ENCODE measurements at places on chromosomes 2 and 18. TPM values are rescaled to one million over a fixed set of nuclear protein-coding genes. Genes with fewer than 3 reads are reported as not detected.

GRCh38 chr2:42141687-42142546 is 27.2 kb upstream of the EML4 start:
- DNase-seq = peak; percentile 73

GRCh38 chr2:1020206-1020605 is 69.6 kb downstream of the SNTG2 start:
- DNase-seq = no peak

DNA sequence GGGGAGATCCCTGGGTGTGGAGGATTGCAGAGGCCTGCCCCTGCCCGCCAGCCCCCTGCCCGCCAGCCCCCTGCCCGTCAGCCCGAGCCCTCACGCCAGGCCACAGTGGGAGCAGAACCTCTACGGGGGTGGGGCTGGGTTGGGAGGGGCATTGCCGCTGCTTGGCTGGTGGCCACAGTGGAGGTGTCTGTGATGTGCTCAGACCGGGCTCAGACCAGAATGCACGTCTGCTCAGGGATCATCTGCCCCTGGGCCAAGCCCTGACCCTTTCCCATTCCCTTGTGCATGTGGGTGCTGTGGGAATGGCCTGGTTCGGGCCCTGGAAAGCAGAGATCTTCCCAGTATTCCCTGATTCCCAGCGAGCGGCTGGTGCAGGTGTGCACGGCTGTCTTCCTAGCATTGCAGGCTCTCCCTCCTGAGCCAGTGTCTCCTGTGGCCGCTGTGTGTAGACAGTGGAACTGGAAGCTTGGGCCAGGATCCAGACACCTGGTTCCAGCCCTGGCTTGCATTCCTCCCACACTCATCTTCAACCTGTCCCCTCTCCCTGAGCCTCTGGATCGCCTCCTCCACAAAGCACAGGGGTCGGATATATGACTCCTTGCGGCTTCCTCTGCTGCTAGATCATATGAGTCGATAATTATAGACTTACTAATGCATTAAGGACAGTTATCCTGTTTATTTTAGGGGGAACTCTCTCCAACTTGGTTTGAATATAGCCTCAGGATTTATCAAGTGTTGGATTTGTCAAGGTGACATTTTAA is 161.6 kb downstream of the LDLRAD4 start:
- no peak for DNase-seq

DNA sequence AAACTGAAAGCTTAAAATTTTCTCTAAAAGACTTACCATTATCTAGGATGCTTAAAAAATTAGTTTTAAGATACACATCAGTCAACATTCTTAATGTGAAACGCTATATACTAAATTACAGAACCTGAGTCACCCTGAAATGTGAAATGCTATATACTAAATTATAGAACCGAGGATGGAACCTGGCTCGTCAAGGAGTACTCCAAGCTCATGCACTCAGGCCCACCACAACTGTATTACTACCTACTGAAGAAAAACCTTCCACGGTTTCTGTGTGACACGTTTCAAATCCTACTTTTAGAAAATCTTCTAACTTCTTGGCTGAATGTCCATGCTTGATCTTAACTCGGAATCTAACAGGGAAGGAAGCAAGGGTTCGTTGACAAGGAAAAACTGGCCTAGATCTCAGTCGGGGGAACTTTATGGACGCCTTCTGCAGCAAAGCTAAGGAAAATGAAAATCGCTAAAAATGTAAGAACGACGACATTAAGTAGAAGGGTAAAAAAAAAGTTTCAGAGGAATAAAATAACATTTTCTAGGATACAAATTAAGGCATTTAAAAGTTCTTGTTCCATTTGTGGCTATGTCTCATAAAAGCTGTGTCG is 1.4 kb downstream of the PRKD3 start:
- DNase-seq = no peak

- peak; percentile 30 for DNase-seq
Observed at GRCh38 chr2:44362207-44363015, 664 bp downstream of the CAMKMT start.

DNA sequence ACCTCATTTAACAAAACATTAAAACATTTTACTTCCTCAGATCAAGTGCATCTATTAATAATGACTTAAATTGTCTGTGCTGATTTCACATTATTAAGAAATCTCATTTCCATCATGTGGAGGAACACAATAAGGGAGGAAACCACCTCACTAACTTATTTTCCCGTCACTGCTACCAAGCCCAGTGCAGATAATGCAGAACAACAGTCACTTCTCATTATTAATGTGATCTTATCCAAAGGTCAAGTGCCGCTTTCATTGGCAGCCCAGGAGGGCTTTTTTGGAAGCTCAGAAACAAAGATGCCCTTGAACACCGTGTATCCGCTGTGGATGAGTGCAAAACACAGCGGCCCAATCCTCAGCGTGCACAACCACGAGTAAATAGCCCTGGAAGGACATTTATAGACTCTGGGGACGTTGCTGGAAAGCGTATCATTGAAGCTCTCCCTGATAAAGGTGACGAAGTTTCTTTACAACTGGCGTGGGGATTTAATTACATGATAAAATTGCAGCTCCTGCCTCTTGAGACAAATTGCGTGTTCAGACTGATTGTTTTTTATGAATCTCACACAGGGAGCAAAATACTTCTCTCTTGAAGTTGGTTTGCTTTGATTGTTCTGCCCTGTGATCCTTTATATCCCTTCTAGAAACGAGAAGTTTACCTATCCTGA is 13.2 kb downstream of the ASB18 start:
- DNase-seq = peak; percentile 67

GRCh38 chr18:62118328-62118727 is 68.5 kb downstream of the PIGN start:
- DNase-seq = no peak

GRCh38 chr18:21265971-21266673 is 24.1 kb downstream of the GREB1L start:
- no peak for DNase-seq

GRCh38 chr2:164868563-164869419 is 27.2 kb upstream of the COBLL1 start:
- DNase-seq = no peak

GRCh38 chr2:239781454-239781853 is 243.7 kb downstream of the NDUFA10 start:
- DNase-seq = no peak

DNA sequence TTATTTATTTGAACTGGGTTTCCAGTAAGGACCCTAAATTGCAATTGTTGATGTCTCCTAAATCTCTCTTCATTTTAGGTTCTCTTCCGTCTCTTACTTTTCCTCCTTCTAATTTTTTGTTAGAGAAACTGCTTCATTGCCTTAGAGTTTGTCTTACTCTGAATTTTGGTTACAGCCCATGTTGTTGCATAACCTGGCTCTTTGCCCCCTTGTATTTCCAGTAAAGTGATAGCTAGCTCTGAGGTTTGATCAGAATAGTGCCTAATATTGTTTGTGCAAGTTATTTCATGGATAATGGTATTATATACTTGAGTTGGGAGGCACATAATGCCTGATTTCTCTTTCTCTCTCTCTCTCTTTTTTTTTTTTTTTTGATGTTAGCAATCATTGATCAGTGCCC is 71.8 kb downstream of the MGAT5 start:
- DNase-seq = no peak

GRCh38 chr2:4962419-4962818 is 729.8 kb upstream of the SOX11 start:
- DNase-seq = no peak

DNA sequence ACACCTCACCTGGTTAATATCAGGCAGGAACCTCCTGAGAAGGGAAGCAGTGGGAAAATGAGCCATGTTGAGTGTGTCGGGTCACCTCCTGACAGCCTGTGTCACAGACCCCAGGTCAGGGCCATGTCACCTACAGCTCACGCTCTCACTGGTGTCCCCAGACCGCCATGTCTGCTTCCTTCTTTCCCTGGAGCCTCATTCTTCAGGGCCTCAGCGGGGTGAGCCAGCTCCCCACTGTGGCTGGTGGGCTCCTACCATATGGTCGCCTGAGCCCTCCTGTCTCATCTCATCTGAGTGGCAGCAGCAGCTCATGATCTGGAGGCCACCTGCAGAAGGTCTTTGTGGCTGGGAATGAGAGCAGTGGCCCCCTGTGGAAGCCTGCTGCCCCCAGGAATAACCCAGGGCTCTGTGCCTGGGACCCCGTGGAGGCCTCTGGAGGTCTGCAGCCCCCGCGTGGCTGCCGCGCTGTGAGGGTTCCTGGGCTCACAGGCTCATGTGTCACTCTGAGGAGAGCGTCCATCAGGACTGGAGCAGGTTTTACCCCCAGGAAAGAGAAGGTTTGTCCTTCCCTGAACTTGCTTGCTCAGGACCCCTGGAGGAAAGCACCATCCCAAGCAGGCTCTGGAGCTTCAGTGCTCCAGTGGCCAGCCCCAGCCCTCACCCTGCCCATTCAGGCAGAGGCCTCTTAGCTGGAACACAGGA is 56.4 kb downstream of the FAM168B start:
- no peak for DNase-seq

The GRHL1 gene
- 0.81 TPM for polyA plus RNA-seq

The TMEM17 gene
- 2.0 TPM for polyA plus RNA-seq

The CCDC141 gene
- polyA plus RNA-seq = 18.1 TPM

The IMP4 gene
- polyA plus RNA-seq = 50.4 TPM

The EPHA4 gene
- 25.9 TPM for polyA plus RNA-seq

The RAX gene
- polyA plus RNA-seq = not detected

The VWC2L gene
- polyA plus RNA-seq = not detected

The ANKRD30BL gene
- polyA plus RNA-seq = not detected

The STAT4 gene
- 13.0 TPM for polyA plus RNA-seq

The ATP8B1 gene
- polyA plus RNA-seq = 2.6 TPM

The PHLPP1 gene
- polyA plus RNA-seq = 1.7 TPM

The TUBA4B gene
- not detected for polyA plus RNA-seq

The OR6B2 gene
- not detected for polyA plus RNA-seq

Data from right cardiac atrium (tissue), 5 donors.